ENCODE measurements at places on chromosomes 7 and 10.
A peak's percentile ranks its signal among the peaks of the same experiment; 100 is the strongest.

- DNase-seq, result no peak
These were observed 136.3 kb downstream of the DPY19L1 start for GRCh38 chr7:34900891-34901513.

DNA sequence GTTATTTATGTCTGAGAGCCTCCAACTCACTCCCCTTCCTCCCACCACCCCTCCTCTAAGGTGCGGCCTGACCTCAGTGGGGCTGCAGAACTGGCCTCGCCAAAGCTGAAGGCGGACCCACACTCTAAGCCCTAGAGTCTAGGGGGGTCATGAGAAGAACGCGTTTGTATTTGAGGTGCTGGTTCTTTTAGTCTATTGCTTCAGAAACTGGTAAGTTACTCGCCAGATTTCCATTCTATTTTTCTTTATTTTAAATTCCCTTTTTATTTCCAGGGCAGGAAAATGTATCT is 357.5 kb downstream of the DNAJB6 start:
- no peak for DNase-seq

GRCh38 chr10:89085153-89085552 is 94.6 kb downstream of the FAS start:
- no peak for DNase-seq

- no peak for DNase-seq
These were observed 211.3 kb downstream of the GRID1 start for GRCh38 chr10:86155054-86155921.

- no peak for DNase-seq
These were observed 354.9 kb downstream of the CALN1 start for GRCh38 chr7:72057231-72057630.

DNA sequence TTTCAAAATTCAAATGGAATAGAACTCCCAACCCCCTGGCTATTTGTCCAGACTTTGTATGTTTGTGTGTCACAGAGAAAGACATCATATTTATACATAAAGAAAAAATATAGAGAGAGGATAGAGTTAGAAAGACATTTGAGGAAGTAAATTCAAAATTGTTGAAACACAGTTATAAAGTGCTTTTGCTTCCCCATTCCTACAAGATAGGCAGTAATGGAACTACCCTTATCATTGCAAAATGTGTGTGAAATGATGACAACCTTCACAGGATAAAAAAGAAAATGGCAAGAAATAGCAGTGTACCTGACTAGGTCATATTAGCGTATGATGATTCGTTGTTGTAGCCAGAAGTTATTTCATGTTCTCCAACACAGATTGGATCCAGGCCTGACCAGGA is 63.1 kb downstream of the FZD1 start:
- DNase-seq, result no peak

DNA sequence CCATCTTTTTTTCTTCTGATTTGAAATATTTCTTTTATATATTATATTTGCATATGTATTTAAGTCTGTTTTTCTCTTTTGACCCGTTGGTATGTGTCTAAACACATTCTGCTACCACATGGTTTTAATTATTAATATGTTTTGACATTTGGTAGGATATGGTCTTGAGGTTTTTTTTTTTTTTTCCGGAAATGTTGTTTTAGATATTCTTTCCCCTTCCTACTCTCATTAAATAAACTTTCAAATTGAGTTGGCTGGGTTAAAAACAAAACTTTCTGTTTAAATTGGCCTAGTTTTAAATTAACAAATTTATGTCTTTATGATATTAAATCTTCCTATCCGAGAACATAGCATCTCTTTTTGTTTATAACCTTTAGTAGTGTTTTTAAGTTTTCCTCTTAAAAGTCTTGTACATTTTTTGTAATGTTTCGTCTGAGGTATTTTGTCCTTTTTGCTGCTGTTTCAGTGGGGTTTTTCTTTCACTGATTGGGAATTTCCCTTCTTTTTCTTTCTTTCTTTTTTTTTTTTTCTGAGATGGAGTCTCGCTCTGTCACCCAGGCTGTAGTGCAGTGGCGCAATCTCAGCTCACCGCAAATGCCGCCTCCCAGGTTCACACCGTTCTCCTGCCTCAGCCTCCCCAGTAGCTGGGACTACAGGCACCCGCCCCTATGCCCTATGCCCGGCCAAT is 25.4 kb downstream of the STAM start:
- DNase-seq, result no peak

GRCh38 chr10:36019749-36020148 is 377.7 kb upstream of the FZD8 start:
- no peak for DNase-seq

DNA sequence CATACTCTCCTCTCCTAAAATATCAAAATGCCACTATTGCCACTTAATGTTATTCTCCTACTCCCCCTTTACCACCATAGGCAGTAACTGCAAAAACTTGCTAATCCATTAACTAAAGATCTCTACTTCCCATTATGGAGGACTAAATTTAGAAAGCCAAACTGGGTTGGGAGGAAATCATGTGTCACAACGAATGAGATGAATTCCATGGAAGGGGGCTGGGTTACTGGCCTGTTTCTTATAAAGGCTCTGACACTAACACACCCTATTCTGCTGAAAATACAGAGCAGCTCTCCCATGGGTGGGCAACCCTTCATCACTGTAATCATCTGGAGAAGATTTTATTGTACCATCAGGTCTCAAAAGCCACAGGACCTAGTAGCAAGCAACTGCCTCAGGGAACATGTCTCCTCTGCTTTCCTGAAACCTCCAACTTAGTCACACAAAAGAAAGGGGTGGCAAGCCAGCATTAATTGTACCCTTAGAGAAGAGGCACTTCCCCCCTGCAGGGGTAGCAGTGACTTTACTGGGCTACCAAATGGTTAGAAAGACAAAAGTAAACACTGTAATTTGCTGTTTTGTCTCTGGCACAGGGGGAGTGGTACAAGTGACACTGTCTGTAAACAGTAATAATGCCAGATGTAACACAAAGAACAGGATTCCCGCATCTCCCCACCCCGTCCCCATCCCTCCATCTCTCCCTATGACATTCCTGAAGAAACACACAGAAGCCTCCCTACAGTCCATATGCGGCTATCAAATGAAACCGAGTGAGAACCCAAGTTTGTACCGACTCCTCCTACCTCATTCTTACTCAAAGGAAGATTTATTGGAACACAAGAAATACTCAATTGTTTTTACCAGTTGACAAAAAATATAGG is 81.6 kb downstream of the ARMH3 start:
- no peak for DNase-seq

GRCh38 chr7:129169171-129169671 is 19.2 kb upstream of the SMO start:
- DNase-seq, result peak; percentile 51

GRCh38 chr7:36278620-36279172 is 111.0 kb upstream of the ANLN start:
- no peak for DNase-seq

DNA sequence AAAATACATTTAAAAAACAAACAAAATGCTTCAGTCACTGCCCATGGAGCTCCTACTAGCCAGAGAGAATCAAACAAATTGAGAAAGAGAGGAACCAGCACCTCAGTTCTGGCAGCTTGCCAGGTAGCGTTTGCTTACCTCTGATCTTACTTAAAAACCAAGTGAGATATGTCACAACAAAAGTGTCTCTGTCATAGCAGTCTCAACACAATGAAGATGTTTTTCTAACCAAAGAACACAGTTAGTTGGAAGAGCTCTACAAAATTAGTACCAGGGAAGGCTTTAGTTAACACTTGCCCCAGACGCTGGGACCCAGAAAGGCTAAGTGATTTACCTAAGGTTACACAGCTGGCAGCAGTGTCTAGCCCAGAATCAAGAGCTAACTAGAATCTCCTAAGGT is 3.4 kb downstream of the DOCK4 start:
- DNase-seq, result no peak

DNA sequence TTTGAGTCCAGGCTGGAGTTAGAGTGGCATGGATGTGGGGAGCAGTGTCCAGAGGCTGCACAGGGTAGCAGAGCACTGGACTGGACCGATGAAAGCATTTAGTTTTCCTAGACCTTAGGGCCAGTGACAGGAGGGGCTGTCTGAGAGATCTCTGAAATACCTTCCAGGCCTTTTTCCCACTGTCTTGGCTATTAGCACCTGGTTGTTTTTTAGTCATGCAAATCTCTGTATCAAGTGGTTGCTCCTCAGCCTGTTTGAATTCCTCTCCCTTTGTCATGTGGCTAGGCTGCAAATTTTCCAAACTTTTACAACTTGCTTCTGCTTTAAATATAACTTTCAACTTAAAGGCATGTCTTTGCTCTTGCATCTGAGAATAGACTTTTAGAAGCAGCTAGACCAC is 504.3 kb upstream of the VSTM2A start:
- DNase-seq, result no peak

GRCh38 chr10:110962443-110962842 is 43.0 kb downstream of the SHOC2 start:
- no peak for DNase-seq

DNA sequence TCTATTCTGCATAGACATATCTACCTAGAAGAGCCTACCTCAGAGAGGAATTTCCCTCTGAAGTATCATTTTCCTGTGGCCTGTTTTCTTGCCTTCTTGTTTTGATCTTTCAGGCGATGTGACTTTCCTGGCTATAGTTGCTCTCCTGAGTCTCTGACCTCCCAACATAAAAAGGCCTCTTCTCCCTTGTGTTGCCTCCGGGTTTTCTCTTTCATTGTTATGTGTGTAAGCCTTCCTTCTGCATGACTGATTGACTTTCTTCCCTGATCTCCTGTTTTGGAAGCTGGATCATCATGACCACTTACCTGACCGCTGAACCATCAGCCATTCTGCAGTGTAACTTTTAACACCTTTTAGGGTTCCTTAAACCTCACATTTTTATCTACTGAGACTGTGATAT is 441.5 kb upstream of the ETV1 start:
- no peak for DNase-seq

All from NCI-H1436 (cell line).